ENCODE measurements at places on chromosomes 5 and 9.

DNA sequence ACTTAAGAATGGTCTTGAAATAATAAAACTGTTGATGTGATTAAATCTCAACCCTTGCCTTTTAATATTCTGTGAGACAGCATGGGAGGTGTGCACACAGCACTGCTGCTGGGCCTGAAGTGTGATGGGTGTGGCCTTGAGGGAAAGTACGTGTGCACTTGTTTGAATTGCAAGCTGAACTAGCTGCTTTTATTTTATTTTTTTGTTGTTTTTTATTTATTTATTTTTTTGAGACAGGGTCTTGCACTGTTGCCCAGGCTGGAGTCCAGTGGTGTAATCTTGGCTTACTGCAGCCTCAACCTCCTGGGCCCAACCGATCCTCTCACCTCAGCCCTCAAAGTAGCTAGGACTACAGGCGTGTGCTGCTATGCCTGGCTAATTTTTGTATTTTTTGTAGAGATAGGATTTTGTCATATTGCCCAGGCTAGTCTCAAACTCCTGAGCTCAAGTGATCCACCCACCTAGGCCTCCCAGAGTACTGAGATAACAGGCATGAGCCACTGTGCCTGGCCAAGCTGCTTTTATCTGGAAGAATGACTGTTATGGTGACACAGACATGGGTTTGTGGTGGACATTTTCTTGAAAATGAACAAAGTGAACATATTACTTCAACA lies 58.9 kb downstream of the GPR107 start:
- DNase-seq = no peak

GRCh38 chr5:145244251-145244650 lies 590.9 kb downstream of the PRELID2 start:
- DNase-seq = no peak

DNA sequence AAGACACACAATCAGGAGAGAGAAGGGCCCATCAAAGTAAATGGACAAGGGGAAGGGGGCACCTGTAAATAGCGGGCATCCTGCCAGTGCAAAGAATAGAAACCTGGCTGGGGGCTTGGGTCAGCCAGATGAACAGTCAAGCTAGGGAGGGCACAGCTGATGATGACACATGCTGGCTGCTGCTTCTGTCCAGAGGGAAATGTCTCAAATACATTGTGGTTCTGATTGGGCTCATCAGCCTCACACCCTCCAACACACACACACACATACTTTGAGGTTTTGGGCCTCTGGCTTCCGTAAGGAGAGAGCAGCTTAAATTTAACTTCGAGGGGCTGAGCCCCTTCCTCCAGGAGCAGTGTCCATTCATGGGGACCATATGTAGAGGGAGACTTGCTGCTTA lies 27.6 kb upstream of the SPATA31E1 start:
- no peak for DNase-seq

GRCh38 chr9:99748266-99748665 lies 73.4 kb upstream of the NR4A3 start:
- DNase-seq = no peak

DNA sequence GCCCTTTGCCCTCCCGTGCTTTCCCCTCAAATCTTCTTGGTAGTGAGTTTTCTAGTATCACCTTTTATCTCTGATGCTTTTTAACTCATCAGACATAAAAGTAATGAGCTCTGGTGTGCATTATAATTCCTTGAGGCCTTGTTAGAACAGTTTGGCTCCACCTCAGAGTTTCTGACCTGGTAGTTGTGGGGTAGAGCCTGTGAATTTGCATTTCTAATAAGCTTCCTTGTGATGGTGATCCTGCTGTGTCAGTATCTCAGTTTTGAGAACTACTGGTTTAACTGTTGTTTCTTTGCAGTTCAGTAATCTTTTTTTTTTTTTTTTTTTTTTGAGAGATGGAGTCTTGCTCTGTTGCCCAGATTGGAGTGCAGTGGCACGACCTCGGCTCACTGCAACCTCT lies 31.1 kb downstream of the UBE2D2 start:
- DNase-seq = no peak

DNA sequence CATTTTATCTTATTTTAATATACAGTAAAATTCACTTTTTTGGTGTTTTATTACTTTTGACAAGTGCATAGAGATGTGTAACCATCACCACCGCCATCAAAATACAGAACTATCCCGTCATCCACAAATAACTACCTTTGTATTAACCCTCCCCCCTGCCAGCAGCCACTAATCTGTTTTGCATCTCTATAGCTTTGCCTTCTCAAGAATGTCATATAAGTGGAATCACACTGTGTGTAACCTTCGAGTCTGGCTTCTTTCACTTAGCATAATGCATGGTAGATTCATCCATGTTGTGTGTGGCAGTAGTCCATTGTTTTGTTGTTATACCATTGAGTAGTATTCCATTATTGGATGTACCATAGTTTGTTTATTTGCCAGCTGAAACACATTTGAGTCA lies 98.8 kb downstream of the BOD1 start:
- DNase-seq = no peak

- no peak for DNase-seq
Observed at GRCh38 chr5:145776886-145777285, 58.3 kb downstream of the PRELID2 start.

Measured in tongue (tissue), 3 donors.